ENCODE measurements at places on chromosomes 4 and X.

DNA sequence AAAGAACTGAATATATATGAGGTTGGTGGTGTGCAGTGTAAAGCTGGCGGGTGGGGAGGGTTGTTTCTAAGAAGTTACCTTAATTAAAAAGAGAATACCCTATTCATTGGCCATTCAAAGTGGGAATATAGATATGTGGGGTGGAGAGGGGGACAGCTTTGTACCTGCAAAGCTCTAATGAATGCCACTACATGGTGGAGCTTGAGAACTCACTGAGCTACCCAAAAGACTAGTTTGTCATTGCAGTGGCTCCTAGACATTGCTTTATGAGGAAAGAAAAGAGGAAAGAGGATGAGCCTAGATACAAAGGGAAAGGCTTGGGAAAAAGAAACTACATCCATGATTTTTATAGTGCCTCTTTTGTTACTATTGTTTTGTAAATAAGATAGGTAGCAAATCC is 209.9 kb upstream of the SPRY1 start:
- no peak for DNase-seq

DNA sequence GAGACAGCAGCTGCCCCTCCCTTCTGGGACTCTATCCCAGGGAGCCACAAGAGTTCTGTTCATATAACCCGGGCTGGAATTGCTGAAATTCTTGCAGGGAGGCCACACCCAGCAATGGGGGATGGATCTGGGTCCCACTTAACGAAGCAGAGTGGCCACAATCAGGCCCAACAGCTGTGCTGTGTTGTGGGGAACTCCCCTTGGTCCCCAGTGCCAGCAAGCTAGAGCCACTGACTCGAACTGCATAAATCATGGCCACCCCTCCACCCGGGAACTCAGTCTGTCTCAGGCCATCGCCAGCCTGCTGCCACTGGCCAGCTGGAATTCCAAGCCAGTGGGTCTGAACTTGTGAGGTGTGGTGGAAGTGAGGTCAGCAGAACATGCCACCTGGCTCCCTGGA is 111.1 kb downstream of the KLF8 start:
- no peak for DNase-seq

DNA sequence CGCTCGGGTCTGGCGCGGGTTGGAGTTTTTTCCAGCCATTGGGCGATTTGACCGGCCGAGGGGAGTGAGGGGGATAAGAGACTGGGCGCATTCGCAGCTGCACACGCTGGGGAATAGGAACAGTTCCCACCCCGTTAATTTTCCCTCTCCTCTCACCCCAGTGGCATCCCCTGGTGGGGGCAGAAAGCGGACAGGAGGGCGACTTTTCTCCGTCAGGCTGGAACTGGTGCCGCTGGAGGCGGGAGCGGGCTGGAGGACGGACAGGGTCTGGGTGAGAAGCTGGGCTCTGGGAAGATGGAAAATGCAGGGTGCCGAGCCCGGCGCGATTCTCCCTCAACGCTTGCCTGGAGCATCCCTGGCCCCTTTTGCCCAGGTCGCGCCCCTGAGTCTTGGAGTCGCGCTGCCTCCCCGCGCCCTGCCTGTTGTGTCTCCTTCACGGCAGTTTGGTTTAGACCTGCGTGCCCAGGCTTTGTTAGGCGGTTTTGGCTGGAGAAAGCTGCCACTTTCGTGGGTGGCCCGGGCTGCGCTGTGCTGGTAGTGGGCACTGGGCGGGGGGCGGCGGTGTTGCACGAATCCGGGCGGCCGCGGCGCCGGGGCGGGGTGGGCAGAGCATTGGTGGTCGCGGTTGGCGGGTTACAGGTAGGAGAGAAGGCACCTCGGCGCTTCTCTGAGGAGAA is 2.0 kb downstream of the ADGRL3 start:
- DNase-seq = no peak

- DNase-seq = no peak
These were observed 633.4 kb downstream of the CENPC start for GRCh38 chr4:66911880-66912279.

DNA sequence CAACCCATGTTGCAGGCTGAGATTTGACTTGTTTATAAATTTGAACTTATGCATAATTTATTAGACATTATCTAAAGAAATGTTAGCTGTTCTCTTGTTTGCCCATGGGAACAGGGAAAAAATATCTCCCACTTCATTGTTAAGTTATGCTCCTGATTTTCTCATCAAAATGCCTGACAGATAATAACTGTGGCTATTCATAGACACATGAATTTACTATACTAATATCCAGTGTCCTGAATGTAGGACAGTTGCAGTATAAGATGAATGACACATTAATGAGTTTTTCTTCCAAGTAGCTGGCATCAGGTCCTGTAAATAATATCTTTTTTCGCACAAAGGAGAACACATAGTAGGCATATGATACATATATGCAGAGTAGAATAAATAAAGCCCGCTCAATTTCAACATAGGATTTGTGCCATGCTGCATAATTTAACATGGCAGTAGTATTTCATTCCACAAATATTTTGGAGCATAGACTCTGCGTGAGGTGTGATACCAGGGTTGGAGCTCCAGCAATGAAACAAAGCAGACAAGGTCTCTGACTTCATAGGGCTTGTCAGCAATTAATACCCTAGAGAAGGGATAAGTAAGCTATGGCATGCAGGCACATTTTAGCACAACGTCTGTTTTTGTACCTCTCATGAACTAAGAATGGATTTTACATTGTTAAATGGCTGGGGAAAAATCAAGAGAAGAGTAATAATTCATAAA is 40.4 kb upstream of the DDX53 start:
- DNase-seq = no peak

DNA sequence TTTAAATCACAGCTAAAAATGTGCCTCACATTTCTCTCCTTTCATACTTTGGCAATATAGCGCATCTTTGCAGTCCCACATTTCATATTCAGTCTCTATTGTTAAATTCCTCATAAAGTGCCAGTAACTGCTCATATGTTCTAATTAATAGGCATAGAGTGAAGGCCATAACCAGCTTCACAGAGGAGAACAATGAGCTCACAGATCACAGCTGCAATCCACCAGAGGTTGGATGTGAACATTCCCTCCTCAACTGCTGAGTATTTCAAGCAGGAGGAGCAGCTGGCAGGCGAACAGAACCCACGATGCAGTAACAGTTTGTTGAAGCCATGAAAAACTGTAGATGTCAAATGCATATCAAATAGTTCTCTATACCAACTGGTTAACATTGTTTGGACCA is 2088.7 kb upstream of the AGA start:
- no peak for DNase-seq

- DNase-seq = no peak
These were observed 74.4 kb upstream of the PRKX start for GRCh38 chrX:3787856-3788255.

DNA sequence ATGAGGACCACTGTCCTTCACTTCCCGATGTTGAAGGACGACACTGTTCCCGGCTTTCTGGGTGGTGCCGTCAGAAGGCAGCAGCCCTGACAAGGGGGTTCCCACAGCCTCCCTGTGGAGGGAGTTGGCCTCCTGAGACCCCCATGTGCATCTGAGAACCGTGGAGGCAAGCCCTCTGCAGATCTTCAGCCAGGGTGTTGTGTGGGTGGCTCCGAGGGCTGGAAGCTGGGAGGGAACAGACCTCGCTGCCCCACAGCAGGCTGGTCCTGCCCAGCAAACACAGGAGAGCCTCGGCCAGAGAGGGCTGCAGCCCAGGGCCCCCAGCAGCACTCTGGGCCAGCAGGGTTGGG is 16.2 kb downstream of the DGKQ start:
- no peak for DNase-seq

- DNase-seq = no peak
These were observed 66.1 kb downstream of the TNIP2 start for GRCh38 chr4:2689825-2690700.
